ENCODE measurements at places on chromosomes 4 and X. TPM values are rescaled to one million over a fixed set of nuclear protein-coding genes. Genes with fewer than 3 reads are reported as not detected.

Gene GPR173
- not detected for total RNA-seq

Gene KCTD8
- total RNA-seq, result not detected

Gene PNMA6A
- total RNA-seq, result 0.23 TPM

Gene ODAM
- total RNA-seq, result not detected

All from activated CD4-positive, alpha-beta T cell treated with anti-CD3 and anti-CD28 coated beads, Interleukin-2, amount 10 ng/mL, durations not matched to agents 7 days and 5 days (primary cell).